ENCODE measurements at places on chromosomes 1 and 21.

GRCh38 chr1:235898126-235898525 lies 31.4 kb upstream of the LYST start:
- no peak for DNase-seq

- no peak for DNase-seq
These were observed 1.2 kb upstream of the ZNF683 start for GRCh38 chr1:26373789-26374188.

DNA sequence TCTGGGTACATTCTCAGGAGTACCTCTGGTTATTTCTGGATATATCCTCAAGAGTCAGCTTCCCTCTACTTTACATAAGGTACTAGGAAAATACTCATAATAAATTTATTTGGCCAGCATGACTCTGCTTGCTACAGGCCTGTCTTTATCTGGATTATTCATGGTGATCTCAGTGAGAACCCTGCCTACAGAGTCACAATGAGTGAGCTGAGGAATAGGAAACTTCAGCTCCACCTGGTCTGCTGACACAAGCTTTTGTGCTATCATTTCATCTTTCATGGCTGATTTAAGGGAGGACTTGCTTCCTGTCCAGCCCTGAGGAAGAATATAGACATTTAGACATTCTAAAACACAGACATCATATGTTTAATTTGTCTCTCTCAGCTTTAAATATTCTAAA lies 19.5 kb upstream of the SUCO start:
- DNase-seq = no peak

DNA sequence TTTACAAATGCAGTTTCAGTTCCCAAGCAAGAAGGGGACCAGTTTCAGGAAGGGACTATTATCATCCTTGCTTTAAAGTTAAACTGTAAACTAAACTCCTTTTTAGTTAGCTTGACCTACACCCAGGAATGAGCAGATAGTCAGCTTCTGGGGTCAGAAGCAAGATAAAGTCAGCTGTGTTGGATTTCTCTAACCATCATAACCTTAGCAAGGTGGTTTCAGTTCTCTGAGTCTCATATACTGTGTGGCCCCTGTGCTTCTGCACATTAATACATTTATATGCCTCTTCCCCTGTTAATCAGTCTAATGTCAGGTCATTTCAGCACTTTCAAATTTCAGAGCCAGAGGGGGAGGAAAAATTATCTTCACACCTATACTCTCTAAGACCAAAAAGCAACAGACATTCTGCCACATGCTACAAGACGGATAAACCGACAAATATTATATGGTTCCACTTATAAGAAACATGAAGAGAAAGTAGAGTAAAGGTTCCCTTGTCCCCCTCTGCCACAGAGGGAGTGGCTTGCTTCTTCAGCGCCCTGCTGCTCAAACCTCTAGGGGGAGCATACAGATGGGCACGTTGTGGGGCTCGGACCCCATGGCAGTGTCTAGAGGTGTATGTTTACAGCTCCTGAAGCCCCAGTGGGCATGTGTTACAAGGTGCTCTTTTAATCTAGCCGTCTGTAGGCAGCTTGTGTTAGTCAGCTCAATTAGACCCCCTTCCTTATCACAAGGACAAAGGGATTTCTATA lies 89.1 kb downstream of the SMYD3 start:
- no peak for DNase-seq

- DNase-seq = no peak
These were observed 4.9 kb upstream of the KIF14 start for GRCh38 chr1:200625381-200625824.

GRCh38 chr1:13792419-13792818 lies 92.4 kb downstream of the PRDM2 start:
- no peak for DNase-seq

GRCh38 chr1:225652729-225653462 lies at the start of gene ENAH:
Gene ENAH (minus strand): TSS chr1:225653123. CDS start chr1:225652690, 433 bp downstream.
- DNase-seq = peak; percentile 32

DNA sequence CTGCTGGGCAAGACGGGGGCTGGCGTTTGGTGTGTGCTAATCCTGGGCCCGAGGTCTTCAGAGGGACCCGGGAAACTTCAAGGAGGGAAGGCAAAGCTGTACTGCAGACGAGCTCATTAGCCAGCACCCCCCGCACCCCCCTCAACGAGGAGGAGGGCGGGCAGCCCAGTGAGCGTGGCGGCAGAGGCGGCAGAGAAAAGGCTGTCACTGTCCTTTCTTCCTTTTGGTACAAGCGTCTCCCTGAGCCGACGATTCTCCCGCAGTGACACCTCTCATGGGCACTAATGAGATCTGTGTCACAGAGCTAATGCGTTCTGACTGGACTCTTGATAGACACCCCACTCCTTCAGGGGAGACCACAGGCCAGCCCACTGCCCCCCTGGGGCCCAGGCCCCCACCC lies 29.5 kb downstream of the DMAP1 start:
- no peak for DNase-seq

GRCh38 chr1:155123801-155124200 lies 3.9 kb upstream of the EFNA1 start:
- DNase-seq = no peak

GRCh38 chr1:91761295-91761721 lies 124.6 kb downstream of the TGFBR3 start:
- DNase-seq = no peak

DNA sequence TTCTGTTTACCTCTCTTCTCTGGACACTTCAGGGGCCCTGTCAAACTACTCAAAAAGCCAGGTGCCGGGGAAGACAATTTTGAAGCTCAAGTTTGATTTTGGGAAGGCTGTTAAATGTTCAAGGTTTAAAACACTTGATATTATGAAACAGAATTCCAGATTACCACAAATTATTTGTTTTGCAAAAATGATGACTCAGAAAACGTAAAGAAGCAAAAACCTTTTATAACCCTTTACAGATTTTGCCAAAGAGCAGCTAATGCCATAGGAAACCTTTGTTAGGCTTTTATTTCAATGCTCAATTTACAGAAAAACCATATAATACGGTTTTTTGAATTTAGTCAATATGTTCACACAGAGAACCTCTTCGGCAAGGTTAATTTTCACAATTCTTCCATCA lies 593.4 kb upstream of the ZP4 start:
- no peak for DNase-seq

DNA sequence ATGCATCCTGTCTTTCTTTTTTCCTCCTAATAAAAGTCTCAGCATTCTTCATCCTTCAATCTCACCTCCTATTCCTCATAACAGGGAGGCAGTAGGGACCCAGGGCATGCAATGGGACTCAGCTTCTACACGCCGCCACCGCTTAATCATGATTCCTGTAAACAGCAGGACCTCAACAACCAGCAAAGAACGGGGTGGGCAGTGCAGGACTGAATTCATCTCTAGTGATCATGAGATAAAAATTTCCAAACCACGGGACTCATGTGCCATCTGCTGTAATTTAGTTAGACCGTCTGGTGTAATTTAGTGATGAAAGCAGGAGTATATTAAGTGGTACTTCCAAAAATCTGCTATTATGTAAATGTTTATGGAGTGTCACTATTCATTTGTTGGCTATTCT lies 5.4 kb downstream of the PRAMEF12 start:
- DNase-seq = no peak

- DNase-seq = no peak
These were observed at the start of gene PDE4B for GRCh38 chr1:65792669-65793358. Gene PDE4B (plus strand): TSS chr1:65792895.

- DNase-seq = no peak
These were observed 1.1 kb downstream of the ZNF672 start for GRCh38 chr1:248839168-248839555.

DNA sequence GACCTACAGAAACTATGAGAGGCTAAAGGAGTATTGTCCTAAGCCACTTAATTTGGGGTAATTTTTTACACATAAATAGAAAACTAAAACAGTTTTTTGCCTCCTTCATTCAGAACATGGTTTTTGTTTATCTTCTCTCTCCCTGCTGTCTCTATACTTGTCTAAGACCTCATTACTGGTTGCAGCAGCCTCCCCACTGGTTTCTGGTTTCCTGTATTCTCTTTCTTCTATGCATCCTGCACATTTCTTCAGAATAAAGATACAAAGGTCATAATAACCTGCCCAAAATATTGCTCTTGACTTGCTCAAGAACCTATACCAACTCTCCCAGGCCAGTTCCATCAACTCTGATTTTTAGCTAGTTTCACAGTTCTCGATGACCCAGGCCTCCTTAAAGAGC lies 19.8 kb upstream of the BOLA1 start:
- DNase-seq = no peak

DNA sequence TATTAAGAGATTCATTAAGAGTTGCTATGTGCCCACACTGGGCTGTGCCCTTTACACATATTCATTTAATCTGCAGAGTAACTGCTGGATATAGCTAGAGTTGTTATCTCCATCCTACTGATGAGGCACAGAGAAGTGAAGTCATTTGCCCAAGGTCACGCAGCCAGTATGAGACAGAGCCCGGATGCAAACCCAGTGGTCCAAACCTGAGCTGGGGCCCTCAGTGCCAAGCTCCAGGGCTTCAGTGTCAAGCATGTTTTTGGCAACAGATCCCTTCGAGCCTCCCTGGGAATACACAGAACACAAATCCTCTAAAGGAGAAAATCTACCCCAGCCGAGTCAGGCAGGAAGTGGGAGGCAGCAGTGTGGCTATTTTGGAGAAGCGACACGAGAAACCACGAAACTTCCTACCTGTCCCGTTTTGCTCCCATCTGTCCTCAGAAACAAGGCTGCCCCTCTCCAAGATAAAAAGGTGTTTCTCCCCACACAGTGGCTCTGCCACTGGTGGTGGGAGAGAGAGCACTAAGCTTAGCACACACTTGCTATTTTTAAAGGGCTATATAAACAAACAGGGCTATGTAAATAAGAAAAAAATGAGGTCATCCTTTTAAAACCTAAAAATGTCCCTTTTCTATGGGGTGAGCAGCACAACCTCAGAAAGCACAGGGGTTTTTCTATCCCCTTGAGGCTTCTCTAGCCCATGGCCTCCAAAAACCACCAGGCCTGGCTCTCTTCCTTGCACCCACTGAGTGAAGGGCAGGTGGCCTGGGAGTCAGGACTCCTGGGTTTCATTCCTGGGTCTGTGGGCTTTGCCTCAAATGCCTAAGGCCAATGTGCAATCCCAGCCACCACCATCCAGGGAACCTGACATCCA lies 138.6 kb upstream of the EDN2 start:
- DNase-seq = no peak

DNA sequence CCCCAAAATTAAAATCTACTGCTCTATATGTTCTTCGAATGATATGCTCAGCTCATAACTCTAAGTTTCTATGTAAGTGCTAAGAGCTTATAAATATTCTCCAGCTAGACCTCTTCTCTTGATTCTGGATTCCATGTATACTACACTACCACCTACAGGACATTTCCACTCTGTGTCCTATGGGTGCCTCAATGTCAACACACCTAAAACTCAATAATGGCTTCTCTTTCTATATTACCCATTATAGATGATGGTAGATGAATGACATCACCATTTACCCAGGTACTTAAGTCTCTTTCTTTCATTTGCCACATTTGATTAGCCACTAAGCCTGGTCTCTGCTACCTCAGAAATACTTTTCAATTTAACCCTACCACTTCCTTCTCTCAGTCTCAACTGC lies 41.3 kb downstream of the TBX19 start:
- DNase-seq = no peak

GRCh38 chr1:74468982-74469603 lies 43.3 kb downstream of the LRRC53 start:
- DNase-seq = no peak

GRCh38 chr1:233127157-233127556 lies 168.4 kb downstream of the PCNX2 start:
- DNase-seq = no peak

DNA sequence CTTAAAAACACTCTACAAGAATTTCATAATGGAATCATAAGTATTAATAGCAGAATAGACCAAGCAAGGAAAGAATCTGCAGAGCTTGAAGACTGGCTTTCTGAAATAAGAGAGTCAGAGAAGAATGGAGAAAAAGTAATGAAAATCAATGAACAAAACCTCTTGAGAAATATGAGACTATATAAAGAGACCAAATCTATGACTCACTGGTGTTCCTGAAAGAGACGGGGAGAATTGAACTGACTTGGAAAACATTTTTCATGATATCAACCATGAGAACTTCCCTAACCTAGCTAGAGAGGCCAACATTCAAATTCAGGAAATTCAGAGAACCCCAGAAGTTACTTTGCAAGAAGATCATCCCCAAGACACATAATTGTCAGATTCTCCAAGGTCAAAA lies 85.6 kb downstream of the GDAP2 start:
- no peak for DNase-seq

DNA sequence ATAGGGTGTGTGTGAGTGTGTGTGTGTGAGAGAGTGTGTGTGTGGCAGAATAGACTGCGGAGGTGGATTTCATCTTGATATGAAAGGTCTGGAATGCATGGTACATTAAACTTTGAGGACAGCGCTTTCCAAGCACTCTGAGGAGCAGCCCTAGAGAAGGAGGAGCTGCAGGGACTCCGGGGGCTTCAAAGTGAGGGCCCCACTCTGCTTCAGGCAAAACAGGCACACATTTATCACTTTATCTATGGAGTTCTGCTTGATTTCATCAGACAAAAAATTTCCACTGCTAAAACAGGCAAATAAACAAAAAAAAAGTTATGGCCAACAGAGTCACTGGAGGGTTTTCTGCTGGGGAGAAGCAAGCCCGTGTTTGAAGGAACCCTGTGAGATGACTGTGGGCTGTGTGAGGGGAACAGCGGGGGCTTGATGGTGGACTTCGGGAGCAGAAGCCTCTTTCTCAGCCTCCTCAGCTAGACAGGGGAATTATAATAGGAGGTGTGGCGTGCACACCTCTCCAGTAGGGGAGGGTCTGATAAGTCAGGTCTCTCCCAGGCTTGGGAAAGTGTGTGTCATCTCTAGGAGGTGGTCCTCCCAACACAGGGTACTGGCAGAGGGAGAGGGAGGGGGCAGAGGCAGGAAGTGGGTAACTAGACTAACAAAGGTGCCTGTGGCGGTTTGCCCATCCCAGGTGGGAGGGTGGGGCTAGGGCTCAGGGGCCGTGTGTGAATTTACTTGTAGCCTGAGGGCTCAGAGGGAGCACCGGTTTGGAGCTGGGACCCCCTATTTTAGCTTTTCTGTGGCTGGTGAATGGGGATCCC lies 18.3 kb upstream of the HDAC1 start:
- peak; percentile 82 for DNase-seq

- no peak for DNase-seq
These were observed 41.2 kb upstream of the RAB4A start for GRCh38 chr1:229229721-229230139.

DNA sequence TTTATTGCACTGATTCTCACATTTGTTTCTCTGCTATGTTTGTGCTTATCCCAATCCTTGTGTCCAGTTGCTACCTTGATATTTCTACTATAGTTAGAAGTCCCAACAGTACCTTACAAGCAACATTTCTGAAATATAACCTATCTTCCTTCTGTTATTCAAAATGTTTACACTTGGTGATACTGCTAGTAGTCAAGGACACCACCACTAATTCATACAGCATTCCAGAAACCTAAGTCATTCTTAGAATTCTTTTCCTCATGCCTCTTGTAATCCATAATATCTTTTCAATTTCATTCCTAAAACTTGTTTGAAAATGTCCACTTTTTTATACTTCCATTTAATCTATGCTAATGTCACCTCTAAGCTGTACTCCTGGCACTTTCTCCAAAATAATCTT lies 2132.1 kb downstream of the NCAM2 start:
- no peak for DNase-seq

- no peak for DNase-seq
These were observed 6.4 kb downstream of the SYPL2 start for GRCh38 chr1:109472779-109473178.

- DNase-seq = no peak
These were observed 239.6 kb upstream of the BEND5 start for GRCh38 chr1:49016030-49016977.

All from CD4-positive, alpha-beta T cell treated with Interleukin-10 for 1 hour (primary cell).